ENCODE measurements at places on chromosomes 3 and 15.

- DNase-seq, result no peak
These were observed 48.2 kb upstream of the CCDC54 start for GRCh38 chr3:107329088-107329487.

DNA sequence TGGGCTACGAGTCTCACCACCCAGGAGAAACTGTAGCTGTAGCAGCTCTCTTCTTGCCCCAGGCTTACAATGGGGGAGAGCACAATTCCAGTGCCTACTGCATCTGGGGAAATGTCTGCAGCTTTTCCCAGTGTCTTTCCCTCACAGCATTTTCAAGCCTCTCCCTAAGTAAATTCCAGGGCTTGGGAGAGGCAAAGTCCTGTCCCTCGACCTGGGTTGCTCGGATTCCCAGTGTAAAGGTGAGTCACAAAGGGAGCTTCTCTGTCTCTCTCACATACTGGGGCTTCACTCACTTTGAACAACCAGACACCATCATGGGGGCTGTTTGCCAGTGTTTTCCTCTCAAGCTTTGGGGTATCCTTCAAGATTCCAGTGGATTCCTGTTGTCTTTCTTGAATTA, 689.4 kb upstream of the NAALADL2 start:
- no peak for DNase-seq

GRCh38 chr15:48855501-48856440, 22.2 kb upstream of the EID1 start:
- DNase-seq, result peak; percentile 33

- no peak for DNase-seq
These were observed 91.1 kb downstream of the PDCD6IP start for GRCh38 chr3:33889394-33890039.
